ENCODE measurements at places on chromosomes 7 and 10.
A peak's percentile ranks its signal among the peaks of the same experiment; 100 is the strongest.

DNA sequence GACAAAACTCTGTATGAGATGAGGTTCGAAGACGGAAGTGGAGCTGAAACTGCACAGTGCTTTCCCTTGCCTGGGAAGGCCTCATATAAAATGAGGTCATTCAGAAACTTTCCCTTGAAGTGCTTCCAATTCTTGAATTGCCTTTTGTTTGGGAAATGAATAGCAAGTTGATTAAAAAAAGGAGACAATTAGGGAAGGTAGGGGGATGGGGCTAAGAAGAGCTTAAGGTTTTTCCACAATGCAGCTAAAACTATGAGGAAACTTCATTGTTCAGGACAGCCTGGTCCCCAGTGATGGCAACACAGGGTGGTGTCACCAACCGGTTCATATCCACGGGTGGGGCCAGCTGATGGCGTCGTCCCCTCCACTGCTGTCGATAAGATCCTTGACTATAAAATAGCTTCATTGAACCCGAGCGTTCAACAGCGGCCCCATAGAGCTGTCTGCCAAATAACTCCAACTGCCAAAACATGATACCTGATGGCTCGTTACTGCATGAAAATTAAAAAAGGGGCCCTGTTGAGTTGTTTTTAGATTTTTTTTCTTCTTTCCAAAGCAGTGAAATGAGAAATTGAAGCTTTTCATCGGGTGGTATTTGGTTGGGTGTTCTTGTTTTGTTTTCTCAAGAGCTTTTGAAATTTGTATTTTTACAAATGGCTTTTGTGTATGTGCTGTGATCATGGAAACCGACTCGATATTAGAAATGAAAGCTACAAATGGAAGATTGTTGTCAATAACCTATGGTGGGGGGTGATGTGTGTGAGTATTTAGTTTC is 2.8 kb upstream of the CELF2 start:
- no peak for DNase-seq

GRCh38 chr10:88097536-88097935 is 234.1 kb downstream of the PTEN start:
- DNase-seq: no peak

GRCh38 chr10:86017841-86018734 is 348.5 kb downstream of the GRID1 start:
- no peak for DNase-seq

DNA sequence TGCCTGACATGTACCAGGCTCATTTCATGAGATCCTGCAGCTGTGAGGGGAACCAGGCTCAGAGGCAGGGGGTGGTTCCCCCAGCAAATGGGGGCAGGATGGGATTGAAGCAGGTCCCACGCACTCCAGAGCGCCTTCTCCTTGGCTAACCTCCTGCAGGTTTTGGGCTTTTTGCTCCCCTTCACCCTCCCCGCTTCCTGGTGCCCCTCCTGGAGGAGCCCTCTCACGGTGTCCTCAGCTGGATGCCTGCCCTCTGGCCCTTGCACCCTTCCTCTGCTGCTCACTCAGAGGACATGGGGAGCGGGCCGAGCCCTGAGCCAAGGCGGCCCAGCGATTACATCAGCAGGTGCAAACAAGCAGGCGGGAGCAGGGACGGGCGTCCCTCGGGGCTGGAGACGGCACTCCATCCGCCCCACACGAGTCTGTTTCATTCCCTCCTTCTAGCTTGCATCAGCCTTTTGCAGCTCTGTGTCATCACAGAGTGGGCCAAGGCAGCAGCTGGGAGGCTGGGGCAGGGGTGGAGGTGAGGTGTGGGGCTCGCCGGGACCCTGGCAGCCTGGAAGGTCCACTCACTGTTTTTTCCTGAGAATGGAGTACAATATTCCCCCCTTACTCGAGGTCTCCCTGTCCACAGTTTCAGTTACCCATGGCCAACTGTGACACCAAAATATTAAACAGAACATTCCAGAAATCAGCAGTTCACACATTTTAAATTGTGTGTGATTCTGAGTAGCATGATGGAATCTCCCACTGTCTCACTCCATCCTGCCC is 52.7 kb upstream of the SLC29A3 start:
- peak; percentile 97 for DNase-seq

GRCh38 chr7:47026780-47027361 is 555.0 kb downstream of the TNS3 start:
- DNase-seq: no peak

GRCh38 chr10:2978574-2979273 is 88.6 kb upstream of the PFKP start:
- no peak for DNase-seq

DNA sequence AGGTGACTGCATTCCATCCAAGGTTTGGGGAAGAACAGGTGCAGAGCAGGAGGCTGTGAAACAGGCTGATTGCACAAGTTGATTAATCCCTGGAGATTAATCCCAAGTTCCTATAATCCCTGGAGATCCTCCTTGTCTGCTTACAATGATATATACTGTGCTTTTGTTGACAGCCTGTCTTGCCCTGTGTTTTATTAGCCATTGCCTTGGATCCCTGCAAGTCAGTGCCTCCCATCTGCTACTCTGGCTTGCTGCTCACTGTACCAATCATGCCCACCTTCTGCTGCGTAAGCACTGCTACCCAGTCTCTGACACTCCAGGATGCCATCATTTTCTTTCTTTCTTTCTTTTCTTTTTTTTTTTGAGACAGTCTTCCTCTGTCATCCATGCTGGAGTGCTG is 65.4 kb downstream of the ANKRD61 start:
- no peak for DNase-seq

- DNase-seq: no peak
These were observed 72.3 kb downstream of the CLEC2L start for GRCh38 chr7:139595806-139596205.

- DNase-seq: no peak
These were observed 136.5 kb downstream of the NEUROD6 start for GRCh38 chr7:31204071-31204470.

DNA sequence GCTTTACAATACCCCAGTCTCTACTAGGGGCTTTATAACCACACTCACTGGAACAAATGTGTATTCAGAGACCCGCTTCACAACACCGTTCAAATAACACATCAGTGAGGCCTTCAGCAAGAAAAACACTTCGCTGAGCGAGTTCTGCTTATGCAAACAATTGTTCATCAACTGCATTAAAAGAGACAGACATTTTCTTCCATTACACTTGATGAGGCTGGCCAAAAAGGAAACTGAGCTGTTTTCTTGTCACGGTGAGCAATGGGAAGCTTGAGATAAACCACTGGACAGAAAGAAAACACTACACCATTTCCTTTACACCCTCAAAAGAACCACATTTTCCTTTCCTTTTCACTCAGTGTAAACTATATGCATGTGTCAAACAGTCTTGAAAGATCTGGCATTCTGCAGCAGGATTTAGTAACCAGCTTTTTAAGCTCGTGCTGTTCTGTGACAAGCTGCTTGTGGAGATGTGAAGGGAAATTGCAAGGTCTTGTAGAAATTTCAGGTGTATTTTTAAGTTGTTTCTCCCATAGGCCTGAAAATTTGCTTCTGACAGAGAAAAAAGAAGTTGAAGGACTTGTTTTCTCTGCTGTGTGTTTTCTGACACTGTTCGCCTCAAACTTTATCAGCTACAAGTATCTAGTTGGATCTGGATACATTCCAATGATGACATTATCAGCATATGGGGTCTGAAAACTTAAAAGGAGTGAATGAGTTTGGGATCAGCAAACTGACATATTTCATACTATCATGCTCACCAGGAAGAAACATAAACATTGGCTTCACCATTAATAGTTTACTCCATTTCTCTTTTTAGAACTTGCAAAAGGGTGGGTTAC is 693.1 kb downstream of the PARD3 start:
- peak; percentile 29 for DNase-seq

- no peak for DNase-seq
These were observed 49.5 kb downstream of the UBE3C start for GRCh38 chr7:157188091-157188665.

DNA sequence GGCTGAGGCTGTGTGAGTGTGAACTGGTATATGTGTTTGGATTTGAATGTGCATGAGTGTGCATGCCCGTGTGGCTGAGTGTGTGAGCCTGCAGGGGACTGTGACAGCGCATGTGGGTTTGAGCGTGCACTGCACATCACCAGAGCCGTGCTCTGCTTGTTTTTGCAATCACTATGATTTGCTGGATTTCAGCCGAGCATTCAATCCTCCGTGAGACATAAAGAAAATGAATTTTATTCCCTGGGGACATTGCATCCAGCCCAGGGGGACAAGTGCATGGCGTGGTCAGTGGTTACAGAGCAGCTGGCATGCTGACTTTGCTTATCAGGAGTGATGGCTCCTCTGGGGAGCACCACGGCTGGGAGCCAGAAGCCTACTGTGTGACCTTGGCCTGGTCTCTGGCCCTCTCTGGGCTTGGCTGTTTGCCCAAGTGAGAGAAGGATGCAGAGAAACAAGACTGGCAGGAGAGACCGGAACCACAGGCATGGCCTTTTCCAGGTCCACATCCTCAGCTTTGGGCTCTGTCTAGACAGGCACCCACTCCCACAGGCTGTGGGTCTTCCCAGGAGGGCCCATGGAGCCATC is 160.2 kb upstream of the UNC5B start:
- DNase-seq: no peak

All from fibroblast of upper back skin (primary cell).